Activated naive CD4-positive, alpha-beta T cell treated with Interleukin-2 at 50 U/mL for 16 hours (primary cell): ENCODE measurements at places on chromosomes 6 and 20.

- no peak for DNase-seq
These were observed 8.2 kb downstream of the KCNQ2 start for GRCh38 chr20:63464289-63464635.

DNA sequence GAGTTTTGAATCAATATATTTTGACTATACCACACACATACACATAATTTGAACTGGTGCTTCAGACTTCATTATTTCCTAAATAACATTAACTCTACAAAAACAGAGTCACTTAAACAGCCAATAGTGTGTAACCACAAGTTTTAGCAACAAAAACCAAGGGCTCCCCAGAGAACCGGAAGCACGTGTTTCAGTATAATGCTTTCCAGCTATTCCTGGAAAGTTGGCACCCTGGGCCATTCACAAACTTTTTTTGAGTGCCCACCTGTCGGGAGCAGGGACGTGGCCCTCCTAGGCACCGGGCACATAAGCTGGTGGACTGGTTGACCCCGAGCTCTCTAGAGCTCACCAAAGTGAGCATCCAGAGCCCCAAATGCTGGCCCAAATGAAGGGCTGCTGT lies 1.9 kb upstream of the SLC35D3 start:
- DNase-seq = no peak

- no peak for DNase-seq
These were observed 6.6 kb downstream of the CITED2 start for GRCh38 chr6:139367810-139368351.

- DNase-seq = no peak
These were observed 87.8 kb upstream of the CCDC28A start for GRCh38 chr6:138685781-138686180.

- no peak for DNase-seq
These were observed 170.3 kb upstream of the KCNG1 start for GRCh38 chr20:51193066-51193772.

DNA sequence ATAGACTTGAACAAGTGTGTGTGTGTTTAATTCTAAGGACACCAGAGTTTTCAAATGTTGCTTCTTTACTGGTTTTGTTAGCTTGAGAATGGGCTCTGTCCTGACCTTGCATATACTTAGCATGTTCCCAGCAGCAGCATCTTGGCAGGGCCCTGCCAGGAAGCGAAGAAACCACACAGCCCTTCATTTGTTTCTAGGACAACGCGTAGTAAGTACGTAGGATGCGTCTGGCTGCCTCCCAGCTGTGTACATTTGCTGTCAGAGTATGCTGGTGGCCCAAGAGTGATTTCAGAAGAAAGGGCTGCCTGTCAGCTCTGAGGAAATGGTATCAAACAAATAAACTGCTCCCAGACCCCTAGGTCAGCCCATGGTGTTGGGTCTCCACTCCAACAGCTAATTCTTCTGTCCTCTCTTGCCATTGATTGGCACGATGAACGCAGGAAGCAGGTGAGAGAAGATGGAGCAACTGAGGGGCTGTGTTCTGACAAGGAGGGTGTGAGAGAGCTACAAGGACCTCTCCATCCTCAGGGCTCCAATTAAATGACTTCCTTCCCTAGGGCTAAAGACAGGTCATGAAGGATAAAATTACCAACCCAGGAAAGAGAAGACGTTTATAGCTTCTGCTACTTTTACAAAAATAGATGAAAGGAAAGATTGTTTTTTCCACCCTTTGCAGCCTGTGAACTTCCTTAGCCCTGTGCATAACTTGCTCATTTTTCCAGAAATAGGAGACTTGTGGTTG lies 55.9 kb upstream of the HDDC2 start:
- DNase-seq = no peak

DNA sequence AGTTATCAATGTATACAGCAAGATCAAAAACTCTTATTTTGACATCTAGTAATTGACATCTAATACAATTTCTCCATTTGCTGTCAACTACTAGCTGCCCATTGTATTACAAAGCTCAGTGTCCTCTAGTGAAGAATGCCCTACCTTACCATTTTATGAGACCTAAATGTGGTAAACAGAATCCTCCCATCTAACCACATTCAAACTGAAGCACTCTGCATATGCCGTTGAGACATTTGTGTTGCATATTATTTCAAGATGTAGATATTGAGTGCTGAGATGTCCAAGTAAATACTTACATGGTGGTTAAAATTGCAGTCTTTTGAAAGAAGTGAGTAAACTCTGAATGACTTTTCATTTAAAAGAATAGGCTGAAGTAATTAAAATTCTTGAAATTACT lies 597 bp upstream of the GLYATL3 start:
- DNase-seq = no peak

- DNase-seq = peak; percentile 67
These were observed 77.7 kb upstream of the OLIG3 start for GRCh38 chr6:137571854-137572253.

GRCh38 chr6:1747531-1747930 lies 137.8 kb downstream of the FOXC1 start:
- DNase-seq = no peak

GRCh38 chr20:62685781-62686555 lies 22.7 kb upstream of the NTSR1 start:
- no peak for DNase-seq

- peak; percentile 53 for DNase-seq
These were observed 49.3 kb upstream of the MYL9 start for GRCh38 chr20:36491901-36492617.
